Left ventricle myocardium superior (tissue), 1 donor: ENCODE measurements at places on chromosomes 5 and 9.

GRCh38 chr9:135308821-135309762 lies 170.5 kb upstream of the PPP1R26 start:
- DNase-seq, result no peak

DNA sequence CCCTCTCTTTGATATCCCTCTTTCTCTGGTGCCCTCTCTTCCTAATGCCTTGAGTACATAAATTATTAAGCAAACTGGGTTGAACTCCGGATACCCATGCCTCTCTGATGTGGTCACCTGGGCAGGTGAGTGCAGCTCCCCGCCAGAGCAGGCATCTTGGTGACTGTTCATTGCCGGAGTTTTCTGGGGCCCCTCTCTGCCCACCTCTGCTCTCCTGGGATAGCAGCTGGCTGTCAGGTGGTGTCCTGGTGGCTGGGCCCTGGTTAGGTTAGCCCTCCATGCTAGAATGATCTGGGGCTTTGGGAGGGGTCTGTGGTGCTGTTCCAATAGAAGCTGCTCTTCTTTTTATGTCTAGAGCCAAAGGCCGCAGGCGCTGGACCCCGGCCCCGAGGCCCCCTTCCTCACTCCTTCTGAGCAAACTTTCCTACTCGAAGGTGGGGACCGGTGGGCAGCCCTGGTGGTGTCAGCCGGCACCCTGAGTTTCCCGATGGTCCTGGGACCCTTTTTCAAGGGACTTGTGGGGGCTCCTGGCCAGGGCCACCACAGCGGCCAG lies 4.9 kb upstream of the SCGB3A1 start:
- no peak for DNase-seq

DNA sequence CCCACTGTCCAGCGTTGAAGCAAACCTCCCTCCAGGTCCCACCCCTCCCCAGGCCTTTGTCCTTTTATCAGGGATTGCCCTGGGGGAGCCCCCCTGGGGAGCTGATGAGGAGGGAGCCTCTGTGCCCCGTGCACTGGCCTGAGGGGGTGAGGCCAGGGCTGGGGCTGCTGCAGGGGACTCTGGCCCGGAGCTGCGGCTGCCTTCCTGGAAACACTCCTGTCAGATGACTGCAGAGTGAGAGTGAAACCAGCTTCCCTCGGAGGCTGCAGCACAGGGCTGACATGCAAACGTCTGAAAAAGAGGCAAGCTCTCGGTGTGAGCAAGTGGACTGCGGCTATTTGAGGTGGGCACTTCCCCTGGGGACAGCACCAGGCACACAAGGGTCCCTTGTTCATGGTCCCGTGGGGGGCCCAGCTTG lies 4.6 kb upstream of the TRAF2 start:
- DNase-seq, result no peak

DNA sequence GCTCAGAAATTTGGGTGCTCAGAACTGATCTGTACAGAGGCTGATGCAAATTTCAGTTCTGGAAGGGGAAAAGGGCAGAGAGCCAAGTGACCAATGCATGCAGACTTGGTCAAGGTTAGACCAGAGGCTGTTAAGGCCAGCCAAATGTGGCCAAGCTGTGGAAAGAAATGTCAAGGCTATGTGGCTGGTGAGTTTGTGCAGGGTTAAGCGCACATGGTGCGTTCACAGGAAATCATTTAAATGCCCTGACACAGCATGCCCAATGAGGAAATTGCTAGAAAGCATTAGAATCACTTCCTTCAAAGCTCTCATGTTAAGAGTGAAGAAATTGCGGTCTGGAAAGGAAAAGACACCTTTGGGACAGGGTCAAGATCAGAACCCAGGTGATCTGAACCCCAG lies 58.0 kb downstream of the PTPN3 start:
- DNase-seq, result no peak

GRCh38 chr9:113652355-113653152 lies 189.0 kb downstream of the RGS3 start:
- DNase-seq, result no peak

DNA sequence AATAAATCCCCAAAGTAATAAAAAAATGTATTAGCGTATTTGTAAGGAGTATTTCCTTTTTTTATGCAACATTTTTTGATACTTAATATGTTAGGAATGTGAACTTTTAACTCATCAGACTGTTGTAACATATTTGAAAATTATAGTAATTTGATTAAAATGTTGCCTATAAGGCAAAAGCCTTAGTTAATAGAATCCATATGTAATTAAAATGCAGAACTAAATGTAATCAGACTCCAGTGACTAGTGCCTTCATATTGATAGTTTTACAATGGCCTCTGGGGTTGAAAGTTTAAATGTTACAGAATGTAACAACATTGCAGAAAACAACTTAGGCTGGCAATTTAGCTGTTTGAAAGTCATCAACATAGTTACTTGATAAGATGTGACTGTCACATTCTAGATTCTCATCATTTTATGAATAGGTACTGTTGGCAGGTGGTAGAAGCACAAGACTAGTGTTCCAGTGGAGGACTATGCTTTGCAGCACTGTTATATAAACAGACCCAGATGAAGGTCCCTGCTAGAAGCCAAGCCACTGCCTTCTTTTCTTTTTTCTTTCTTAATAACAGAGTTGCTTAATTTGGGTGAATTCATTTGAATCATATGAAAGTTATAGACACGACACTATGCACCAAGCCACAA lies 382.9 kb downstream of the CCDC171 start:
- no peak for DNase-seq

GRCh38 chr9:93422977-93423616 lies 28.4 kb upstream of the FAM120A start:
- no peak for DNase-seq

DNA sequence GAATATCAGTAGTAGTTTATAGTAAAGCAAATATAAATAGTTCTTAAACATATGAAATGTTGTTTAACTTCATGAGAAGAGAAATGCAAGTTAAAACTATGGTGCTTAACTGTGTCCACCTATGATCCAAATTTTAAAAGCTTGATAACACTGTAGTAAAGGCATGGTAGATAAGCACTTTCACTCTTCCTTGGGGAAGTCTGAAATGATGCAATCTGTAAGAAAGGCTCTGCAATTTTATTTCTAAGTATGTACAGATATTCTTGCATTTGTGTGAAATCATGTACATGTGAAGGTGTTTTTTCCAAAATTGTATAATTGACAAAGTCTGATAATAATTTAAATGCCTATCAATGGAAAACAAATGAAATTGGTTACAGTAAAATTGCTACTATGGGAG lies 66.9 kb downstream of the SYK start:
- DNase-seq, result no peak

GRCh38 chr5:112586596-112587062 lies 151.1 kb upstream of the APC start:
- DNase-seq, result no peak

GRCh38 chr5:168920019-168920810 lies 341.0 kb upstream of the PANK3 start:
- no peak for DNase-seq
